NCI-H1417 treated with DMSO at 0.1 percent for 48 hours (cell line): ENCODE measurements at places on chromosomes 16 and 17.

- no peak for DNase-seq
These were observed 3.2 kb downstream of the MED31 start for GRCh38 chr17:6648181-6648580.

- no peak for DNase-seq
These were observed 801 bp downstream of the VPS35 start for GRCh38 chr16:46688101-46688653.

- DNase-seq: no peak
These were observed 729.3 kb downstream of the MAF start for GRCh38 chr16:78871241-78871640.

- DNase-seq: no peak
These were observed 3.3 kb upstream of the CSNK2A2 start for GRCh38 chr16:58201163-58201562.
